ENCODE measurements at places on chromosomes 2 and 18.

DNA sequence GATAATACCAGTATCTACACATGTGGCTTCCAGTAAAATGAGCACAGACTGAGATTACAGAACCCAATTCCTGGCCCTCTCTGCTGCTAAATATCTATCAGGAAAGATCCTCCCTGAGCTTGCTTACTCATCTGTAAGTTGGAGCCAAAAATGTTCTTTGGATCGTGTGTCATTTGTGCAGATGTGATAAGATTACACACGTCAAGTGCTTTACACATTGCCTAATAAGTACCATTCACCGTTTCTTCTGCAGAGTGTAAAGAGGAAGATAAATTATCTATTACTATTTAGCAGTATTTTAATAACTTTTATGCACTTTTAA lies 23.2 kb upstream of the SLC20A1 start:
- peak; percentile 55 for DNase-seq

- no peak for DNase-seq
Observed at GRCh38 chr18:11884396-11885030, 23.6 kb downstream of the MPPE1 start.

- no peak for DNase-seq
Observed at GRCh38 chr18:6220129-6220528, 194.6 kb downstream of the L3MBTL4 start.

DNA sequence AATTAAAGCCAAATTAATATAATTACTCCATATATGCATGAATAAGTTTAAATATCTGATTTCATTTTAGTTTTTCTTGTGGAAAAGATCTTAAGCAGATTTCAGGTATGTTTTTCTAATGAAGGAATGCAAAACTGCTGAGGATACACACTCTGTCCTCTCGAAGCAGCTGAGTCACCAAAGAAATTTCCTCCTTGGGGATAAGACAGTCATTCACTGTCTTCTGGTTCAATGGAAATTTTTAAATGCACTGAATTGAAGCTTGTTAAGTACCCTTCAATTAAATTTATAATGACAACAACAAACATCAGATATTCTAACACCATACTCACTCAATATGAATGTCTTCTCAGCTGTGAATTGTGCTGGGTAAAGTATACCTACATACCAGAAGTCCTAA lies 101.5 kb upstream of the DNER start:
- no peak for DNase-seq

DNA sequence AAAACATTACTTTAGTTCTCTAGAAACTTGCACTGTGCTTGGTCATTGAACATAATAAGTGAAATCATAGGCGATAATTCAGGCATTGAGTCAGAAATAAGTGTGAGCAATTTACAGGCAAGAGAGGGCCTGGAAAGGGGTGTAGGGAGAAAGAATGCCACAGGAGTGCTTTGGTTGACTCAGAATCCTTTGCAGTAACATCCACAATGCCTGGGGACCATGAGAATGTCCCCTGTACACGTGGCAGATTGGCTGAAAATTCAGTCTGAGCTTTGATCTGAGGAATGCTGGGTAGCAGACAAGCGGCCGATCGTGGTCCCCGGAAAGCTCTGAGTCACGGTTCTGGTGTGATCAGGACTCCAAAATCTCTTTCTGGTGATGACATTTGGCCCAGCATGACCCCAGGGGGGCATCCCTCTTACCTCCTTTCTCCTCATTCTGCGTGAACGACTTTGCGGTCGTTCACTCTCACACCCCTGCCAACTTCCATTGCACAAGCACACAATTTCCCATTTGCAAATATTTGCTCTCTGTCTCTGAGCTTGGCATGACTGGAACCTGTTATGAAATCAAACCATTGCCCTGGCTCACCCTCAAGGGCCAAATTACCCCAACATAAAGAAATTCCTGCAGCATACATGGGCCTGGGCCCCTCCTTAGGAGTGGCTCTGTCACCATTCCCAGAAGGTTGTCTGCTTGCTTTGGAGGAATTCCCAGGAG lies 305.0 kb upstream of the EPAS1 start:
- DNase-seq = peak; percentile 7
